ENCODE measurements at places on chromosomes 6 and 20.

DNA sequence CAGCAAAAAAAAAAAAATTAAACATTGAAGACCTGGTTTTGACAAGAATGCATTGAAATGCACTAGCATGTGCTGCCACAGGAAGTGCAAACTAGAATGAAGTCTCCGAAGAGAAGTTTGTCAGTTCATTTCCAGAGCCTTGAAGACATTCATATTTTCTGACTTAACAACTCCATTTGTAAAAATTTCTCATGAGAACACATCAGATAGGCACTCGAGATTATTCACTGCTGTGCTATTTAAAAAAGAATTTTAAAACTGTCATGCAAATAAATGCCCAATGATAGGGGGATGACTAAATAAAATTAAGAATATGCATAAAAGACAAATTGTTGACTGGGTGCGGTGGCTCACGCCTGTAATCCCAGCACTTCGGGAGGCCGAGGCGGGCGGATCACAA, 394.6 kb upstream of the JARID2 start:
- DNase-seq, result no peak

DNA sequence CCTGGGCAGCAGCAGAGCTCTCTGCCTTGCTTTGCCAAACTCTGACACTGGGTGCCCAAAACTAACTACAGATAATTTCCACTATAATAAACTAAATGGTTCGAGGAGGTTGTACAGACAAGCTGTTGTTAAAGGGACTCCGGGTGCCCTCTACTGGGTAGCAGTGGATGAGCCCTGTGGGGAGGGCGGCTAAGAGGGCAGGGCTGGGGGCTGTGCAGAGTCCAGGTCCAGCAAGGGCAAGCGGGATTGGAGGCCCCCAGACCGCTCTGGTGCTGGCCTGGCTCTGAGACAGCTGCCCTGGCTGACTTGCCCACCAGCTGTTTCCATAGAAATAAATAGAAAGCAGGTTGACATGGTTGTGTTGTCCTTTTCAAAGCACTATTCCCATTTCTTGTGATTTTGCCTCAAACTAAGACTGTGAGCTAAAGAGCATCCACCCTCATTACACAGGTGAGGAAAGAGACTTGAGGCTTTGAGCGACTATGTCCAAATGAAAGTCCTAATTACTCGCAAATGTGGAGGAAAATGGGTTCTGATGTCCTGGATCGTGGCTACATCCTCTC, 167.6 kb upstream of the CST7 start:
- DNase-seq, result no peak

DNA sequence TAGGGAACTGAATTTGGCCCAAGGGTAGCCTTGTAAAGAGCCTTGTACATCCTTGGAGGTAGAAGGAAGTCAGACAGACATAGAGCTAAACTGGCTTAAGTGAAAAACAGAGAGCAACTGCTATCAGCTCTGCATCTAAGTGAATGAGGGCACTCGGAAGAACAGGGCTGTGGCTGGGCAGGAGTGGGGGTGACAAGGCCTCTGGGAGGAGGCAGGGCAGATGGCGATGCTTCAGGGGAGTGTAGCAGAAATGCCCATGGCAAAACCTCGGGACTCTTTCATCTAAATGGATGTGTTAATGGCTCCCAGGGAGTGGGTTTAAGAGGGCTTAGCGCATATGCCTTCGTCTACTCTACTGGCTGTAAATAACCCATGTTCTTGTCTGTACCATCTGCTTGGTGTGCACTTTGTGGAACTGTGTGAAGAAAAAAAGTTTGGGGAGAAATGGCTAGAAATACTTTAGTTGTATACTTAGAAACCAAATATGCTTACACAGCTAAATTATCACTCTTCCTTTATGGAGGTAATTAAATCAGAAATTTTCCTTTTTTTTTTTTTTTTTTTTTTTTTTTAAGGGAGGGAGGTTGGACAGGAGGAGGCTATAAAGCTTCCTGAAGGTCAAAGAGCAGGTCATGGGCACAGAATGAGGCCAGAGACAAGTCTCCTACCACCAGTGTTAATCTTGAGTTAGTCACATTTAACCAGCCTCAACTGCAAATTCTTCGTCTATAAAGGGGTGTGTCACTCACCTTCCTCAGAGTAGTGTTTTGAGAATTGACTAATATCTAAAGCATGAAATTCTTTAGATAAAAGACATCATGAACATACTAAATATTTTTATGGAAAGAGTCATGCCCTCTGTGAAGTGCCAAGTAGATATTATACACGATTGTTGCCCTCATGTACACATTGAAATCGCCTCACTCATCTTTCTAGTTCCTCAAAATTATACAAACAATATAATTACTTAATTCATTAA, 60.9 kb downstream of the FYN start:
- DNase-seq, result no peak

GRCh38 chr20:49448917-49449316, 33.6 kb downstream of the KCNB1 start:
- no peak for DNase-seq

DNA sequence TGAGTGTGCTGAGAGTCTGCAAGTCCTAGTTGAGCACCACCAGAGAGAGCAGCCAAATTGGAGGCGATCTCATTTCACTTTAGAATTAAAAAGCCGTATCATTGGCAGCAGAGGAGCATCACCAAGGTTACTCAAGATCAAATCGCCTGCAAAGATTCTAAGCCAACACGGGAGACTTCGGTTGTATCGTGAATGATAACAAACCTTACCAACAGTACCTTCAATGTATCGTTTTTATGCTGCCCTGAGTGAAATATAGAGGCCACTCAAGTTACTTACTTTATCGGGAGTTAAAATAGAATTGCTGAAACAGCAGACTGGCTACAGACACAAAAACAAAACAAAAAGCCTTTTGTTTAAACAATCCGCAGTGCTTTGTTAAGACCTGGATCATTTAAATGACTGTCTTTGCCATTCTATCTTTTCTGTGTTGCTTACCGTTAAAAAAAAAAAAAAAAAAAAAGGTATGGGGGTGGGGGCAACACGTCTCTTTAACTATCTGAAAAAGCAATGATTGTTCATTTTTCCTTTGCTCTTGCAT, 14.2 kb downstream of the NHSL1 start:
- DNase-seq, result no peak

GRCh38 chr6:31356216-31356945, 598 bp downstream of the HLA-B start:
- peak; percentile 58 for DNase-seq

DNA sequence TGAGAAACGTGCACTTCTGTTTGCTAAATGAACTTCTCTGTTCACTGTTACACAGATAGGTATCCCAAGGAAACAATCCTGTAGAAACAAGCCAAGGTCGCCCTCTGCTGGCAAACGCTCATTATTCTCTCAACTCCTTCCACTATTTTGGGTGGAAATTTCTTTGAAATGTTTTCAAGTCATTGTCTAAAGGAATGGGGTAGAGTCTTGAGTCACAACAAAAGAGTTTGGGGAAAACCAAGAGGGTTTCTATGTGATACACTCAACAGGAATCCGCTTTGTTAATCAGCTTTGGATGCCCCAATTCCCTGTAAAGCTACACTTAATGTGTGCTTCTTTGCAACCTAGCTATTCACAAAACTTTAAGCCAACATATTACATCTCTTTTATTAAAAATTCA, 4.6 kb upstream of the RAE1 start:
- peak; percentile 67 for DNase-seq

GRCh38 chr6:149242883-149243282, 74.6 kb upstream of the TAB2 start:
- DNase-seq, result no peak

DNA sequence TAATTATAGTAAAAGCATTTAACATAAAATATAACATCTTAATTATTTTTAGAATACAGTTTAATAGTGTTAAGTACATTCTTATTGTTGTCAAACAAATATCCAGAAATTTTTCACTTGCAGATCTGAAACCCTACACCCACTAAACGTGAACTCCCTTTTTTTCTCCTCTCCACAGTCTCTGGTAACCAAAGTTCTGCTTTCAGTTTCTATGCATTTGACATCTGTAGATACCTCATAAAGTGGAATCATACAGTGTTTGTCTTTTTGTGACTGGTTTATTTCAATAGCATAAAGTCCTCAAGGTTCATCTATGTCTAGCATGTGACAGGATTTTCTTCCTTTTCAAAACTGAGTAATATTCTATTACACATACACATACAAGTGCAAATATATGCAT, 286.3 kb downstream of the BTBD3 start:
- no peak for DNase-seq

- DNase-seq, result peak; percentile 76
Observed at GRCh38 chr6:13303668-13304017, 24.7 kb downstream of the TBC1D7 start.

- DNase-seq, result no peak
Observed at GRCh38 chr6:43258180-43258579, 14.9 kb downstream of the TTBK1 start.

GRCh38 chr6:9409126-9409525, 973.8 kb upstream of the SLC35B3 start:
- no peak for DNase-seq

DNA sequence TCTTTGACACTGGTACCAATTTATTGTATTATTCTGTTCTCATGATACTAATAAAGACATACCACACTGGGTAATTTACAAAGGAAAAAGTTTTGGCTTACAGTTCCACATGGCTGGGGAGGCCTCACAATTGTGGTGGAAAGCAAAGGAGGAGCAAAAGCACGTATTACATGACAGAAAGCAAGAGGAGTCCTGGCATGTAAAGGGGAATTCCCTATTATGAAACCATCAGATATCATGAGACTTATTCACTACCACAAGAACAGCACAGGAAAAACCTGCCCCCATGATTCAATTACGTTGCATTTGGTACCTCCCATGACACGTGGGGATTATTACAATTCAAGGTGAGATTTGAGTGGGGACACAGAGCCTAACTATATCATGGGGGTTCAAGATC, 43.4 kb downstream of the SLC22A2 start:
- no peak for DNase-seq

- DNase-seq, result no peak
Observed at GRCh38 chr6:16504609-16505008, 256.7 kb downstream of the ATXN1 start.

DNA sequence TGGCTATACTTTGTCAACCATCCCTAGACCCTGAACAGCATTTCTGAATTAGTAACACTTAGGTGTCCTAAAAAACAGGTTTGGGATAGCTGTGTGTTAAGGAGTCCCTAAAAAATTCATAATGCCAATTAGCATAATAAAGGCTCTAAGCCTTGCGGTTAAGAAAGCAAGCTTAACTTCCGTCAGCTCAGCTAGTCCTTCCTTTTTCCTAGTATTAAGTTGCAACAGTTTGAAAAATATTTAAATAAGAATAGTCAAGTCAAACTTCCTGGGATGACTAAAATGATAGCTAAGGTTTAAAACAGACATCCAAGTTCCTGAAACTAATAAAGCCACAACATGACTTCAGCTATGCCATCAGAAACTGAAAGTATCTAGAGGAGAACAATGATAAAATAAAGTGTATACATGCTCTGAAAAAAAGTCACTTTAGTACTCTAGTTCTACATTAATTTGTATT, 3.5 kb downstream of the AKIRIN2 start:
- no peak for DNase-seq

DNA sequence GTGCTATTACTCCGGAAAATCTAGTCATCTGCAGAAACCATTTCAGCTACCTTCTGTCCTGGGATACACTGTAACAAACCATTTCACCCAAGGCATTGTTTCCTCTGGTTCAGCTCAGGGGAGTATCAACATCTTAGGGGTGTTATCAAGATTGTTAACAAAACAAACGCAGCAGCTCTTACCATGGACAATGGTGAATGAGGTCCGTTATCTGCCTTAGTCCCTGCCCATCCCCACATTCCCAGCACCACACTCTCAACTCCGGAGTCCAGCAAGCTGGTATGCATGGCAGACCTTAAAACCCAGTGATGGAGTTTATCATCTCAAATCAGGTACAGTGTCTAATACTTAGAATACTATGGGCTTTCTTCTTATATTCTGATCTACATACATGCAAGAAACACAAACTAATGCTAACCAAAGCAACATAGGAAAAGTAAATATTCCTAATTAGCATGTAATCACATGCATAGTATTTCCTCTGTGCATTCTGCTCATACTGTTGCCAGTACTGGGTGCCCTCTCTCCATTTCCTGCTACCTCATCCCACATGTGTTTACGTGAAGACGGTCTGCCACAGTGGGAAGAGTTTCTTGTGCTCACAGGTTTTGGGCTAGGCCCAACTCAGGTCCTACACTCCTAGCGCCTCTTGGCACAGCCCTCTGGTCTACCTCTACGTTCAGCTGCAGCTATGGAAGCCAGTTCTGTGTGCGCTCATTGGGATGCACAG, 123.9 kb downstream of the DTNBP1 start:
- DNase-seq, result no peak

DNA sequence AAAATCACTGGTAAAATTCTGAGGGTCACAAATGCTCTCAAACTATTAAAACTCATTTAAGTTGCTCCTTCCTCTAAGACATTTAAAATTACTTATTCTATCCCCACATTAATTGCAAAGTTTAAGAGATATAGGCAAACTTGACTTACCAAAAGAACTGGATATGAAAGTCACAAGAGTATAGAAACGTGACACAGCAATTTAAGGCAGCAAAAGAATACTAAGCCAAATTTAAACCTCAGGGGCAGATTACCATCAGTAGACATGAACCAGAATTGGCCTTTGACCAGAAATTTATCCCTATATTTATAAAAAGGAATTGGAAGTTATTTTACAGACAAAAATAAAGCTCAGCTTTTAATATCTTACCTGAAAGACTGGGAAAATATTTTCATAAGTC, 56.0 kb downstream of the MAP3K7 start:
- DNase-seq, result no peak

DNA sequence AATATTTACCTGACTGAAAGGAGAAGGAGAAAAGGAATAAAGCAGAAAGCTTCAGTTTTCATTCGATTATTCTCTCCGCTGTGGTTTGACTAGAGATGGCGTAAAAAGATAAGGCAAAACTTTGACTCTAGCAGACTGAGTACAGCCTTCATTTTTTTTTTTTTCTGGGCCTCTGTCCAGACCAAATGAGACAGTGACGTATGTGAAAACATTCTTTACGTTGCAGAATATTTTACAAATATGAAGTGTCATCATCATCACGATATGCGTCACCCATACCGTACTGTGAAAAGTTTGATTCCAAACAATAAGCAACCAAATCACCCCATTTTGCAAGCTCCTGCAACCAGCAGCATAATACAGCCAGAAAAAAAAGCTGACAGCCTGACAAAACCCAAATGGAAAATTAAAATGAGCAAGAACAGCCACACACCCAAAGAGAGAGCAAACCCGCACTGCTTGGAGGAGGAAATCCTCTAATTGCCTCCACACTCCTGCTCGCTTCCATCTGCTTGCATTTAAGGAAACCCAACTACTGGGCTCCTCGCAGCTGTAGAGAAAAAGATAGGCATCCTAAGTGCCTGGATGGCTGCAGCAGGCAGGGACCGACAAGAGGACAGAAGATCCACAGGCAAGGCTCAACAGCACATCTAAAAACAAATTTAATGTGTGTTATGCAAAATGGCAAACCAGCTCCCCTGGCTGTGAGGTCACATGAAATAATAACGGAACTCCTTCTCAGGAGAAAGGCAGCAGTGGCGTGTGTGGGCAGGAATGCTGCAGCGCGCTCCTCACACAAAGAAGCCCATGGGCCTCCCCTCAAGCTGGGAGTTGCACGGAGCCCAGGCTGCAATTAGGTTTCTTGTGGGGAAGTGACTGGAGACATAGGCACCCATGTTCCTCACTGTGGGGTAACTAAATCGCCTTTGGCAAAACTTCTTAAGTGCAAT, 113.1 kb downstream of the FYN start:
- no peak for DNase-seq

Measured in GM20000 (cell line).